Cerebellar nuclear complex (tissue), 1 donor: ENCODE measurements at places on chromosomes 11 and 22.

- DNase-seq = no peak
These were observed 14.5 kb downstream of the ART5 start for GRCh38 chr11:3627291-3627690.

GRCh38 chr11:72223615-72224563 lies 678 bp upstream of the INPPL1 start:
- DNase-seq = no peak

DNA sequence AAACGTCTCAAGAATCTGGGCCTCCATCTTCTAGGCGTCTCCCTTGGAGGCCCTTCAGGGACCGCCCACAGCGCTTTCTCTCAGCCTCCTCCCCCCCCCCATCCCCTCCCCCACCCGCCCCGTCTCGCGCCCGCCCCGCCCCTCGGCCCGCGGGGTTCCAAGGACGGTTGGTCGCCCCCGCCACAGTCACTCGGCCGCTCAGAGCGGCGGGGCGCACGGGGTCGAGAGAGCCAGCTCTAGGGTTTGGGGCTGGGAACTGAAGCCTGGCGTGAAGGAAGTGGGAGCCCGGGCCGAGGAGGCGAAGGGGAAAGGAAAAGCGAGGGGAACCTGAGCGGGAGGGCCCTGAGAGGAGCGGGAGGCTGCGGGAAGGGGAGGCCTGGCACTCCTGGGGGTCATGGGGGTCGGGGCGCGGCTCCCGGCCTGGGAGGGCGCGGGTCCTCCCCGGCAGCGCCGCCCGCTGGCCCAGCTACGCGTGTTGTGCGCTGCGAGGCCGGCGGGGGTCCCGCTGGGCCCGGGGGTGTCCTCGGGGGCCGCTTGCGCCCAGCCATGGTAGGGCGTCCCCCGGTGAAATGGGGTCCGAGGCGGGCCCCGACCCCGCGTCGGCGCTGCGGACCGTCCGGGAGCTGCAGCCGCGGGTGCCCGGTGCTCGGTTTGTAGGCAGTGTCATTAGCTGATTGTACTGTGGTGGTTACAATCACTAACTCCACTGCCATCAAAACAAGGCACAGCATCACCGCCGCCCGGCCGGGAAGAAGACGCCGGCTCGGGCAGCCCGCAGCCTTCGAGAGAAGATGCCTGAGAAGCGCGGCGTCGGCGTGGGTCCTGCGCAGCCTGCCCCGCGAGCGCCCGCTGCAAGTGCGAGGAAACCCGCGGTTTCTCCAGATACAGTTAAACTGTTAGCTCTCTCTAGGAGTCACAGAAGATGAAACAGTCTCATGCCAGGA lies at the start of gene BTG4:
BTG4 (minus strand) TSS at position 91 of the 944 bp plus-strand sequence. CDS start 13,610 bp downstream, outside the sequence.
- no peak for DNase-seq

- DNase-seq = no peak
These were observed 1.2 kb downstream of the PHLDB1 start for GRCh38 chr11:118608360-118609227.

DNA sequence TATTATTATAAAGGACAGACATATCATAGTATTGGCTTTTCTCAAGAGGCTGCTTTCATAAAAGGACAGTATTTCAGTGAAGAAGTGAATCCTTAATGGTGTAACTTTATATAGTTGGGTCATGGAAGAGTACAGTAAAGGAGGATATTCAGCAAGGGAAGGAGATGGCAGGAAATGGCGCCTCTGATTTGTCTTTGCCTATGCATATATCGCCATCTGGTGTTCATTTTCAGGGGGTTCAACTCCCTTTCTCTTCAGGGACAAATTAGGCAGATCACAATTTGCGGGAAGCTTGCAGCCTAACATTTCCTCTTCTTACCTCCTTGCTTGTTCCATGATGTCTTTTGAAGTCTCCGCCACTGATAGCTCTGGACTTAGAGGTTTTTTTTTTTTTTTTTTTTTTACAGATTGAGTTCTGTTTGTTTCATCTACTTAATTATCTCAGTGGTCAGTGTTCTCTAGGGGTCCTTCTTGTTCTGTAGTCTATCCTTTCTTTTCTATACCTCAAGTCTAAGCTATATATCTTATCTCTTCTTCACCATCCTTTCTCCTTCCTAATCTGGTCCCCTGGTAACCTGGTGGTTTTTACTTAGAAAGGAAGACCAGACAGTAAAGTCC lies 21.8 kb upstream of the RRM1 start:
- no peak for DNase-seq

DNA sequence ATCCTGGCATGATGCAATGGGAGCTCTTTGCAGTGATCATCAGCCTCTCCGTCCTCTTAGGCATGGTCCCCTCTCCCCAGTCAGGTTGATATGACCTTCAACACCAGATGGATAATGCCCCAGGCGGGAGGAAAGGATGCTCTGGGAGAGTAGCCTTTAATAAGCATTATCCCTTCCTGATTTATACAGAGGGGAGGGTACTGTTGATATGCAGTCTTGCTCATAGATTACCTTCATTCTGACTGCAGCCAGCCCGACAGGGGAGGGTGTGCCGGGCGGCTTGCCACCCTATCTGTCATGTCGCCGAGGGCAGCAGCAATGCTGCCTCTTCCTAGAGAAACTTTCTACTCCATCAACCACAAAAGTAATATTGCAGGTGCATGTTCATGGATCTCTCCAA lies 497.4 kb downstream of the OPCML start:
- no peak for DNase-seq

DNA sequence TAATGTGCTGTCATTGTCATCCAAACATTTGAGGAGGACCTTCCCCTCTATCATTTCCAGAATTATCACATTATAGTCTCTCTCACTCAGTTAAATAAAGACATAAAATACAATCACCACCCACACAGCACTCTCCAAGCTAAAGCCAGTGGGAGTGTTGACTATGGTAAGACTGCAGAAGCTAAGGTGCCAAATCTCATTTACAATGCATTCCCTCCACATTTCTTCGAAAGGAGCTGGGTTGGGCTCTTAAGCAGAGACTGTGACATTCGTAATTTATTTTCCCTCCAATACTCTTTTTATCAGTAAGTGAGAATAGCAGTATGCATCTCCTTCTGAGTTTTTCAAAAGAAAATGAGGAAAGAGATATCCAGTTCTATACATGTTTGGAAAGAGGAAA lies 74.2 kb downstream of the NOX4 start:
- DNase-seq = no peak

- no peak for DNase-seq
These were observed 324.9 kb upstream of the CCDC90B start for GRCh38 chr11:83611031-83611430.

GRCh38 chr22:26525946-26526564 lies 13.8 kb upstream of the TFIP11 start:
- no peak for DNase-seq

DNA sequence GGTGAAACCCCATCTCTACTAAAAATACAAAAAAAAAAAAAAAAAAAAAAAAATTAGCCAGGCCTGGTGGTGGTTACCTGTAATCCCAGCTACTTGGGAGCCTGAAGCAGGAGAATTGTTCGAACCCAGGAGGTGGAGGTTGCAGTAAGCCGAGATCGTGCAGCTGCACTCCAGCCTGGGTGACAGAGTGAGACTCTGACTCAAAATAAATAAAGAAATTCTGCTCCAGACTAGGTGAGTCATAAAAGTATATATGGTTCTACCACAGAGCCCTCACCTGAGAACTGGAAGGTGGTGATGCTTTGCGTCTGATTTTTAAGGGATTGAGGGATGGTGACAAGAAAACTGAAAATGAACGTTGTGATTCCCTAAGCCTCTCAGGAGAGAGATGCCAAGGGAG lies 58.4 kb downstream of the NTM start:
- no peak for DNase-seq

DNA sequence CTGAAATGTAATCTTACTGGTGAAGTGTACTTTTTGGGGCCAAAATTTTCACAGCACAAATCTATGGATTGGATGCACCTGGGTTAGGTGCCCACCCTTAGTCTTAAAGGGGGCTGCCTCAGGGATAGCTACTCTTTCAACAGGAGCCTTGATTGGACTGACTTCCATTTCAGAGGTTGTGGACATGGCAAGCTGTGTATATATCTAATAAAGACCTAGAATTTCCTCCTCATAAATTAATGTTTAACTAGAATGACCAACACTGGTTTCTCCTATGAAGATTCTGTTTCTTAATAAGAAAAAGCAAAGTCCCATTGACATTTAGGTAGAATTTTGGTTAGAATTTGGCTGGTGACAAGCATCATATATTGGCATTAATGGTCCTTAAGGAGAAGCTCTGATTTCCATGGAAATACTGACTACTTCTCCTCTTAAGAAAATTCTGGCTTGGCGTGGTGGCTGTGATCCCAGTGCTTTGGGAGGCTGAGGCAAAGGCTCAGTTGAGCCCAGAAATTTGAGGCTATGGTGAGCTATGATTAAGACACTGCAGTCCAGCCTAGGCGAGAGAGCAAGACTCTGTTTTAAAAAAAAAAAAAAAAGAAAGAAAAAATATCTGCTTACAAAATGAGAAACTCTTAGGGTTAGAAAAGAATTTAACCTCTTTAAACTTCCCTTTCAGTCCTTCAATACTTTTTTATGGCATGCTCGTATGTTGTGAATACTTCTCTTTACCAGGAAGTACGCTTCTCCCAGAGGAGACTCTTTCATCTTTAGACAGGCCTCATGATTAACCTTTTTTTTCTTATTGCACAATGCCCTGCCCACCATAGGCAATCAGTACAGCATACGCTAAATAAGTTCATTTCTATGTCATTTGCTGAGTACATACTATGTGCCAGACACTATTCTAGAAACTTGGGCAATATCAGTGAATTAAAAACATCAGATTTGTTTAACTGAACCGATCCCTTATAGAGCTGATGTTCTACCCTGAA lies 77.2 kb downstream of the PRR5L start:
- no peak for DNase-seq

DNA sequence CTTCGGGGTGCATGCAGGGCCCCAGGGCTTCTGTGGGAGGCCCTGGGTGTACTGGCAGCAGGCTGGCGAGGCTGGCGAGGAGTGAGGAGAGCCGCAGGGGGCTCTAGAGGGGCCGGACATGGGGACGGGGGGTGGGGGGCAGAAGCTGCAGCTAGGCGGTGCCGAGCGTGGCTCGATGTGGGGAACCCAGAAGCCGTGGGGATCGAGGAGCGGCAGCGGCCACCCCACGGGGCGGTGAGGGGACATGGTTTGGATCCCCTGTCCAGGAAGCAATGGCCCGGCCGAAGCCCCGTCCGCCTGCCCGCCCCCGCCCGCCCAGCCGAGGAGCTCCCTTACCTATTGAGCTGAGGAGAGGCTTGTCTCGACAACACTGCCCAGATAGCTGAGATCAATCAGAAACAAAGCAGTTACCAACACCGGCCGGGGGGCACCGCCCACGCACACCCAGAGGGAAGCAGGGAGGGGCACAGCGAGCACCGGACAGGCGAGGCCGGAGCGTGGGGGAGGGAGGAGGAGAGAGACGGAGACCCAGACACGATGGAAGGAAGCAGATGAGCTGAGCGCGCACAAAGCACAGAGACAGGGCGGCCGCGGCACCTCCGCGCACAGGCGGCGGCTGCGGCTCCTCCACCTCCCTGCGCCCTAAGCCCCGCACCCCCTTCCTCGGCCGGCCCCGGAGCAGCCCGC lies 38.7 kb downstream of the IGSF9B start:
- no peak for DNase-seq

GRCh38 chr11:101931692-101932091 lies 15.4 kb upstream of the ANGPTL5 start:
- DNase-seq = no peak

DNA sequence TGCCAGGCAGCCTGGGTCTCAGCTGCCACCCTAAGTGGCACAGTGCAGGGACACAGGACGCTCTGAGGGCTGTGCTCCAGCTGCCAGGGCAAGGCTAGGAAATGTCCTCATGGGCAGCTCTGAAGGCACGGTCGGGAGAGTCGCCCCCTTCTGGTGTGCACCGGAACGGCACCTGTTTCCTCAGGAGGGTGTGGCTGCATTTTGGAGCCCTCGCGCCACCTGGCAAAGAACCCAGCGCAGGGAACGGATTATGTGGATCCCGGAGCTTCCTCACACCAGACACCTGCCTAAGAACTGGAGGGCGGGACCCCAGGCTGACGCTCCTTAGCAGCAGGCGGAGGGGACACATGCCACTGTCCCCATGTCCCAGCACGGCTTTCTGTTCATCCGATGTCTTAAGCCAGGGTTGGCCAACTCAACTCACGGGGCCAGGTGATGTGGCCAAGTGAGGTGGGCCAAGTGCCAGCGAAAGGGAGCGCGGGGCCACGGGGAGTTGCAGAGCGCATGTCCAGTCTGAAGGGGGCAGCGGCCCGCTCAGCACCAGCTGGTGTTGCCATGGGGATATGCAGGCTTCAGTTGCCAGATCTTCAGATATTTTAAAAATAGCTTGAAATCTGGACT lies 5.1 kb upstream of the SLC22A8 start:
- DNase-seq = no peak
